ENCODE measurements at places on chromosomes 12 and 14.

- DNase-seq = no peak
These were observed 110.1 kb upstream of the TMEM132D start for GRCh38 chr12:130013771-130014484.

- DNase-seq = peak; percentile 78
These were observed at the start of gene KLC1 for GRCh38 chr14:103628684-103629502. Gene KLC1 (plus strand): TSS chr14:103629211. CDS start chr14:103654565, 25,354 bp downstream.

GRCh38 chr14:76090616-76091391, 60.9 kb upstream of the GPATCH2L start:
- no peak for DNase-seq

DNA sequence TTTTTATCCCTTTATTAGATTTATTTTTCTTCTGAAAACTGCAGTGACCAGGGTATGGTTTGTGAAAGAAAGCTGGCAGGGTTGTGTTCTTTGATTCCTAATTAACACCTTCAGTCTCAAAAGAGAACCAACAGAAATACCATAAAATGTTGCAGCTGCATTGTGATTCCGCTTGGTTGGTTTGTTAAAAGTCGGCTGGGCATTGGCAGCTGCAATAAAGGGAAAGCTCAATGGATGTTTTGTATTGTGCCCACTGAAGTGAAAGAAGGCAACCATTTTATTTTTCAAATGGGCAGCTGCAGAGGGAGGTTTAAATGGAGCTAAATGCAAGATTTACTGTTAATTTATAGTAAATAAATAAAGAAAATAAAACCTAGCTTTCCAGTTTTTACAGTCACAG, 16.7 kb downstream of the LGR5 start:
- no peak for DNase-seq

DNA sequence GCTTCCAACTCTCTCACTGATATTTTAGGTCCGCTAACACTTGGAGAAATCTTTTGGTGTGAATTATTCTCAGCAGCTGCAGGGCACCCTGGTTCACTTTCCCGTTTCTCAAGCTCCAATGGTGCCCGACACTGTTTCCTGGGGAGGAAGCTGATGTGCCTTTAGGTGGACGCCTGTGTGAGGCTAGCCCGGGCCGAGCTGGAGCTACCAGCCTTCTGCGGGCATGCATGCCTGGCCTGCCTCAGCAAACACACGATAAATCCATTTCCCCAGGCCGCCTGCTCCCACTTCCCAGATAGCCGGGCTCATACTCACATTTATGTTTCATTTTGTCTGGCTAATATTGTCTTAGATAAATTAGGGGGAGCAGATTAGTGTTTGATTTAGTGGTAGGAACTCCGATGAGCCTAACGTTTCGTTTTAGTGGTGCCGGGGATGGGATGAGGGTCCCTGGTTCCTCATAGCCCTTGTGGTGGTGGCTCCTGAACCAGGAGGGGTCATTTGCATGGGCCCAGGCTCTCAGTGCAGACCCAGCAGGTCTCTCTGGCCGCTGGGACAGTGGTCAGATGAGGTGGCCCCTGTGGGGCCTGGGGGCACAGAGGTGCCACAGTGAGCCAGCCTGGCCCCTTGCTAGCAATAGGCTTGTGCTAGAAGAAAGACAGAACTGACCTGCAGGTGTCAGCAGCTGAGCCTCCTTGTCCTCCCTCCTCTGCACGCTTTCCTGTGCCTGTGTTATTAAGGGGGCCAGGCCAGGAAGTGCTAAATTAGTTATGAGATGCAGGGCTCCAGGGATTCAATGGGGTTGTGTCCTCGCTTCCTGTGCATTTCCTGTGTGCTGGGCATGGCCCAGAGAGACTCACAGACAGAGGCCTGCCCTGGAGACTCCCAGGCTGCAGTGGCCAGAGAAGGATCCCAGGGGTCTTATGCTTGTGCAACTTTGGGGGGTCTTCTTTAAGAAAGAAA, 88.3 kb downstream of the KIF26A start:
- DNase-seq = no peak

- no peak for DNase-seq
These were observed 35.2 kb upstream of the SLC38A1 start for GRCh38 chr12:46304070-46304469.

DNA sequence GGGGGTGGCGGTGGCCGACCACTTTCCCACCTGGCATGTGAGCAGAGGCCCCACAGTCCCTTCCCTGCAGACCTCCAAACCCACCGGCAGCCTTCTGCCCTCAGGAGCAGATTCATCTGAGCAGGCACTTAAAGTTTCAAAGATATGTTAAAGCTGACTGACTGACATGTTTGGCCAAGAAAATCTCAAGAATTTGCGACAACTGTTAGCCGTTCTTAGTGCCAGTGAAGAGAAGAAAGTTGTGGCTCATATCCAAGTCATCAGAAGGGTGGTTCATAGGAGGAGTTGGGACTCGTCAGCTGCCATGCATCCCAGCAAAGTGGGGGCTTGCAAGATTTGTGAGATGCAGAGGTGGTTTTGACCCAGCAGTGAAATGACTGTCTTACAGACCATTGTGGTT, 27.2 kb downstream of the ELK3 start:
- DNase-seq = no peak

GRCh38 chr14:33511851-33512640, 438.8 kb downstream of the EGLN3 start:
- DNase-seq = no peak

DNA sequence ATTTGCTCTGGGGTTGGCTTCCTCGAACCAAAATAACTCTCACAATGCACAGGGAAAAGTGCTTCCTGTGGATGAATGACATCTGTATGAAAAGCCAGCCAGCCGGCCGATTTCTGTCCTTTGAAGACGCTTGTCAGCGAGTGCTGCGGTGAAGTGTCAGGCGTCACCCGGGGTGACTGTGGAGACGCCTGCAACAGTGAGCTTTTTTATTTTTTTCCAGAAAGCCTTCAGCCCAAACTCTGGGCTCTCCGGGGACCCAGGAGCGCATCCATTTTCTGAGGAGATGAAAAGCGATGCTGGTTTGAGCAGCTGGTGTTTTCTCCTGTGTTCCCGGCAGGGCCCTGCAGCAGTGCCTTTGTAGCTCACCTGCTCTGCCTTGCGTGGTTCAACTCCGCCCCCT, 147.9 kb upstream of the MYL2 start:
- no peak for DNase-seq

- no peak for DNase-seq
These were observed 392.1 kb upstream of the DDHD1 start for GRCh38 chr14:53545217-53545616.

DNA sequence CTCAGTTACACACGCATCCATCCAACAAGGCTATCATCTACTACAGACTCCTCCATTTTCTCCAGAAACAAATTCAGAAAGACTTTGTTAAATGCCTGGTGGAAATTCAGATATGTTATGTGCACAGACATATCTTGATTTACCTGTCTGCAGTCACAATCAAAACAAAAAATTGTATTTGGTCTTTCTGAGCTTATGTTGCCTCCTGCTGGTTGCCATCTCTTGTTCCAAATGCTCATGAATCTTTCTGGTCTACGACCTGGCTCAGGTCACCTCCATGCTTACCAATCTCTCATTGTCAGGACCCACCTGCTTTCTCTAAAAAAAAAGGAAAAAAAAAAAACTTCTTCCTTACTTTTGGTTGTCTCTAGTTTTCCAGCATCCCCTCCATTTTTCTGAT, 169.2 kb upstream of the PLXNC1 start:
- no peak for DNase-seq

GRCh38 chr12:6231359-6232268, 31.4 kb downstream of the CD9 start:
- DNase-seq = no peak

- DNase-seq = no peak
These were observed 93.9 kb upstream of the DIO3 start for GRCh38 chr14:101467181-101467926.

DNA sequence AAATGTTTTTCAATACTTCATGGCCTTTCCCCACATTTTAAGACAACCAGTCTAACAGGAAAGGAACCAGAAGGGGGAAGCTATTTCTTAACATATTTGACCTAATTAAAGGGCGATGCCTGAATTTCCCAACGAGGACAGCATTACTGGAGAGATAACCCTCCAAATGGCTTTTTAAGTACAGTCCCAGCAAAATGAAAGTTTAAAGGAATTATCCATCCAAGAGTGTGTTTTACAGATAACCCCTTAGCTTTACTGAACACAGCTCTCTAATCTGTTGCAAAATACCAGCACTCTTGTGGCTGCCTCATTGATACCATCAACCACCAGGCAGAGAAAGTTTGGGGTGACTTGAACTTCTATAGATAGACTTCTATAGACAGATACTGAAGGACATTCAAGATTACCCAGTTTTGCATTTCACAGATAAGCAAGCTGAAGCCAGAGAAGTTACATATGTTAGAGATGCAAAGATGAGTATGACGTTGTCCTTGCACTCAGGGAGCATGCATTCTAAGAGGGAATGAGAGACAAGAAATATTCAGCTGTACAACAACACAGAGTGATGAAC, 41.3 kb upstream of the DUSP6 start:
- DNase-seq = no peak

DNA sequence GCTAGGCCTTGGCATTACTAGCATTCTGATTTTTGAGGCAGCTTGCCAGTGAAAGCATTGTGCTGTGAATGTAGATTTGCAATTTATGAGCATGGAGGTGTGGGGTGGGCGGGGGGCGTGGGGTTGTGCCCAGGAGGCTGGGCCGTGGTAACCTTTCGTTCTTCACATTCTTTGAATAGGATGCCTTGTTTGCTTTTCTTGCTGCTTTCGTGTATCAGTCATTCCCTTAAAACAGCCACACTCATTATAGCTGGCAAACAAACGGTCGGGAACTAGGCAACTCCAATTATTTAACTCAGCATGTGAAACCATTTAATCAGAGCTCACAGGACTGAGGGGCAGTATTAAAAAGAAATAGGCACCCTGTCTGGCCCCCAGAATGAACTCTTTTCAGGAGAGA, 115.9 kb upstream of the PELI2 start:
- no peak for DNase-seq

GRCh38 chr12:115660211-115660805, 617.2 kb downstream of the MED13L start:
- no peak for DNase-seq

DNA sequence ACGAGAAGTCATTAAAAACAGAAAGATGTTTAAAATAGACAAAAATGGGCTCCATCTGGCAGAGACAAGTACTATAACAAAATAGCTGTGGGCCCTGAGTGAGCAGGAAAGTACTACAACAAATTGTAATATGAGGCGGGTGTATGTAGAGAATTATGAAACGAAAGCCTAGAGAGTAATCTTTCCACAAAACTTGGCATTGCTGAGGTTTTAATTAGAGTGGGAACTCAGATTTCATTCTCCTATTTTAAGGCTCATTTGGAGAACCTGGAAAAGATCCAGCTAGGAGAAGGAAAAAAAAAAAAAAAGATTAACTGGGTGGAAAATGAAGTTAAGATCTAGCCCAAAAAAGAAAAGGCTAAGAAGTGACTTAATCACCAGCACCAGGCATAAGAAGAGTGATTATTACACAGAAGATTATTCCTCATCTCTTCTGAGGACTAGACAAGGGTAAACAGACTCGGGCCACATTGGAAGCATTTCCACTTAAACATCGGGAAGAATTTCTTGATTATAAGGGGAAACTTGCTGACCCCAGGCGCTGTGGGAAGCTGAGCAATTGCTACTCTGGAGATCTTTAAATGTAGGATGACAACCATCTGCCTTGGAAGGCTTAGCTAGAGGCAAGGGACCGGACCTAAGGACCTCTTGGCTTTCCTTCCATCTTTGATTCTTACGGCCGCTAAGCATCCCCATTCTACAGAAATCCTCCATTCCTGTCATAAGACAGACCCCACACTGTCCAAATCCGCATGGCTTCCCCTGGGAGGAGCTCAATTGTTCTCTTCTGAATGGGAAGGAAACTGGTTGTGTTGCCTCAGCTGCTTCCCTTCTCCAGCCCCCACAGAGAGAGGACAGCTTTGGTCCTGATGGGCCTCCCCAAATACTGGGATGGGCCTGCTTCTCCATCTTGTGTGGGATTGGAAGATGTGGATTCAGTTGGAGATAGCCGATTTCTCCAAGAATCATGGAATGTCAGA, 40.6 kb downstream of the IGF1 start:
- DNase-seq = no peak

DNA sequence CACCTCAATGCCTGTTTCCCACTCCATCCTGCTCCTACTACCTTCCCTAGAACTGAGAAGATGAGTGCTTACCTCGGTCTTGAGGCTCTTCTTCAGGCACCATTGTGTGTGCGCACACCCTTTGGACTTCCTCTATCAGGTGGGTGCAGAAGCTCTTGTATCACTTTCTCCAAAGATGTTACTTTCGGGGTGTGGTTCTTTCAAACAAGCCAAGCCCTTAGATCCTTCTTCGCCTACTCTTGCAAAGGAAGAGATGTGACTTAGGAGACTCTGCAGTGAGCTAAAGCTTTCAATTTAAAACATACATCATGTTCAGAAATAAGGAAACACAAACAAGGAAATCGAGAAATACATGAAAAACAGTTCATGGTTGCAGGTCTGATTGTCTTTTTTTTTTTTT, at the start of gene CLEC4C:
CLEC4C (minus strand) TSS at position 130 of the 400 bp plus-strand sequence; CDS start at position 103, 27 bp downstream.
- DNase-seq = no peak

DNA sequence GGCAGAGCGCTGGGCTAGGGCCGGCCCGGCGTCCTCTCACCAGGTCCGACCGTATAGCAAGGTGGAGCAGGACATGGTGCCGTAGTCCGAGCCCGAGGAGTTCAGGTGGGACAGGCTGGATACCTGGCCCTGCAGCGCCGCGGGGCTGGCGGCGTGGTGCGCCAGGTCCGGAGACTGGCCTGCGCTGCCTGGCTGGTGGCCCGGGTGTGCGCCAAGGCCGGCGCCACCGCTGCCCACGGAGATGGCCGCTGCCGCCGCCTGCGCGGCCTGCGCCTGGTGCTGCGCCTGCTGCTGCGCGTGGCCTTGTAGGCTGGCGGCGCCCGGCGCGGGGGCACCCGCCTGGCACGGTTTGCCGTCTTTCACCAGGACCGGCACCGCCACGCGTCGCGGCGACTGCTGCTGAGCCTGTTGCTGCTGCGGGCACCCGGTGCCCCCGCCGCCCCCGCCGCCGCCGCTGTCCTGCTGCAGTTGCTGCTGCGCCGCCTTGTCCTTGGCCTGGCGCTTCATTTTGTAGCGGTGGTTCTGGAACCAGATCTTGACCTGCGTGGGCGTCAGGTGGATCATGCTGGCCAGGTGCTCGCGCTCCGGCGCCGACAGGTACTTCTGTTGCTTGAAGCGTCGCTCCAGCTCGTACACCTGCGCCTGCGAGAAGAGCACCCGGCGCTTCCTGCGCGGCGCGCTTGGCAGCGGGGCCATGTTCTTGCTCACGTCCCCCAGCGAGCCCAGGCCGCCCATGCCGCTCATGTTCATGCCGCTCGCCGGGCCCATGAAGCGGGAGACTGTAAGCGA, 2.6 kb downstream of the NKX2-1 start:
- DNase-seq = no peak

DNA sequence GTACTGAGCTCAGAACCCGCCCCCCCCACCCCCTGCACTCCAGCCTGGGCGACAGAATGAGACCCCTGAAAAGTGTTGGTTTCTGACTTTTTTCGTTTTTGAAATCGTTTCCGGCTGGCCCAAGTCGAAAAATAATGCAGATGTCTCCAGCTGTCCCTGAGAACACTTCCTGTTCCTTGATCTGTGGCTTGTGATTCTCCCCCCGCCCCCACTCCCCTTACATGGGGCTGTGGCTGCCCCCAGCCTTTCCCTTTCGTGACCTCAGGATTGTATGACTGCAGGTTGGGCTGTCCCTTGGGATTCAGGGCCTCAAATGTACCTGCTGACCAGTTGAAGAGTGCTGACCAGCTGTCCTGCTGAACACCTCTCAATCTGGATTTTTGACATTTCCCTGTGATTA, 34.1 kb downstream of the NOC4L start:
- DNase-seq = no peak

GRCh38 chr12:24416423-24417109, 467.1 kb upstream of the SOX5 start:
- no peak for DNase-seq

Measured in activated gamma-delta T cell treated with Interleukin-2 at 50 U/mL for 16 hours (primary cell).